Memory B cell (primary cell): ENCODE measurements at places on chromosomes 1 and 21.

DNA sequence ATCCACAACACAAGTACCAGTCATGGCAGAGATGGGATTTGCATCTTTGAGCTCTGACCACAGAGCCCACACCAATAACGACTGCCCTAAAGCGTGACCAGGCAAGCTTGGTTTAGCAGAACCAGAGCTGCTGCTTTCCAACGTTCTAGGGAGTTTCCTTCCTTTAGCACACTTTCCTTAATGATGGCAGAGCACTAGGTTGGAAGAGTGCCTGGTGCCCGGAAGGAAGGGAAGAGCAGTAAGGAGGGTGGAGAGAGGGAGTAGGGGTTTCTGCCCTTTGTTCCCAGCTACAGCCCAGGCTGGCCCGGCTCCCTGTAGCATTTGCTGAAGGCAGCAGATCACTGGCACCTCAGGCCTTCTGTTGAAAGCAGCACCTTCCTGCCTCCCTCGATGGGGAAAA lies 6.1 kb upstream of the EVA1C start:
- DNase-seq: no peak

DNA sequence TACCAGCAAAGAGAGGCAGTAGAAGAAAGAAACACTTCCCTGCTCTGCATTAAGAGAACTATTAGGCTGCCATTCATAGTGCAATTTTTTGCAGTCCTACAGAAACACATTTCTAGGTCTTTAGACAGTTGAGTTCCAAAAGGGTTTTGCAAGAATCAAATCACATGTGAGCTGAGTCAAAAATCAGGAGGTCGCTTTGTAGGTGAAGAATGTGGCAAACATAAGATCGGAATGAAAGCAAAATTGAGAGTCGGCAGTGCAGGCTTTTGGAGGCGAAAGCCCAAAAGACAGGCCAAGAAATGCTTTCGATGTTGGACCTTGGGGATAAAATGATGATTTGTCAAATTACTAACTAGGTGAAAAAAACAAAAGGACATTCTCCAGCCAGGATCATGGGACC lies 213.5 kb upstream of the NRIP1 start:
- no peak for DNase-seq

GRCh38 chr1:194830387-194830786 lies 1644.0 kb upstream of the B3GALT2 start:
- no peak for DNase-seq

GRCh38 chr1:200337410-200337809 lies 72.4 kb downstream of the ZNF281 start:
- DNase-seq: no peak

DNA sequence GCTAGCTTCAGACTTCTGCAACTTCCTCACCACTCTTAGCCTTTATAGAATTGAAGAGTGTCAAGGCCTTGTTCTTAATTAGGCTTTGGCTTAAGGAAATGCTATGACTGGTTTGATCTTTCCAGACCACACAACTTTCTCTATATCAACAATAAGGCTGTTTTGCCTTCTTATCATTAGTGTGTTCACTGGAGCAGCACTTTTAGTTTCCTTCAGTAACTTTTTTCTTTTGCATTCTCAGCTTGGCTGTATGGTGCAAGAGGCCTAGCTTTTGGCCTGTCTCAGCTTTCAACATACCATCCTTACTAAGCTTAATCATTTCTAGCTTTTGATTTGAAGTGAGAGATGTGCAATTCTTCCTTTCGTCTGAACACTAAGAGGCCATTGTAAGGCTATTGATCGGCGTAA lies 8.6 kb downstream of the PRKACB start:
- no peak for DNase-seq

- DNase-seq: no peak
Measured at GRCh38 chr1:211701733-211702132, 26.3 kb upstream of the NEK2 start.

GRCh38 chr1:53073868-53074311 lies 11.9 kb downstream of the PODN start:
- no peak for DNase-seq

DNA sequence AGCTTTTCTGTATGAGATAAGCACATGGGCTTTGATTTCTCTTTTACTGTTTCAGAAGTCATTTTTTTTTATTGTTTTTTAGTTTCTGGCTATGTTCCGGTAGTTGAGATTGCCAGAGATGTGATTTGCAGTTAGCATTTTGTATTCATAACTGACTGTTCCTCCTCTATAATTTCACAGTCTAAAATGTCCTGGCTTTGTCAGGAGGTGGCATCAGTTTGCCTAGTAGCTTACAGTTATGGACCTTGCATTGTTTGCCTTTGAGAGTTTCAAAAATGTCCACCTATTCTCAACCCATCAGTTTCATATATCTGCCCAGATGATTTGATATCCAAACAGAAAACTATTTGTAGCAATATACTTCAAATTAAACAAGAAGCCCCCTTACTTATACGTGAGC lies 39.5 kb upstream of the ST6GALNAC3 start:
- DNase-seq: no peak

DNA sequence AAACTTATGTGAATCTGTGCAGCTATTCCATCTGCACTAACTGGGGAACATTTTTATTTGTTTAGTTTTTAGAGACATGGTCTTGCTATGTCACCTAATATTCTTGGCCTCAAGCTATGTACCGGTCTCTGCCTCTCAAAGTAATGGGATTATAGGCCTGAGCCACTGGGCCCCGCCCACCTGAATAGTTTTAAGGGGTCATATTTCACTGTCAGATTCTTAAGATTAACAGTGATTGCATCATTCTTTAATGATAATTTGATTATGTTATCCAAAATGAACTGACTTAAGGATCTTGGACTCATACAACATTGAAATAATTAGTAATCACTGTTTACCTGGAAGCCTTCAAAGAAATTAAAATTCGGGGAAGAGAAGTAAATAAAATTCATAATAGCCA lies 12.6 kb upstream of the KLF18 start:
- no peak for DNase-seq

DNA sequence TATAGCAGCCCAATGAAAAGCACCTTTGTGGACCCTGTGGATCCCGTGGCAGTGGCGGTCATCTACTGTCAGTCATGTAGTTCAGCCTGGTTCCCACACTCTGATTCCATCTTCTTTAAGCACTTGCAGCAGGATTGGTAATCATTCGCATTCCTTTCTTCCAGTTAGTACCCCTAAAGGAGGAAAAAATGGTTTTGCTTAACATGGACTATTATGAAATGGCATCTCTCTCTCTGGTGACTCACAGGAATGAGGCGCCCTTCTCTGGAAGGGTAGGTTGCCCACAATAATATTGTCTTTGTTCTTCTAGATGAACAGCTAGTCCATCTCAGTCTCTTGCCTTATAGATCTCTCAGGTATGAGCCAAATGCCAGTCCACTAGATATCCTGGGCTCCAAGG lies 127.9 kb upstream of the MROH9 start:
- no peak for DNase-seq
